SW480 (cell line): ENCODE measurements at places on chromosomes 3 and 15.

DNA sequence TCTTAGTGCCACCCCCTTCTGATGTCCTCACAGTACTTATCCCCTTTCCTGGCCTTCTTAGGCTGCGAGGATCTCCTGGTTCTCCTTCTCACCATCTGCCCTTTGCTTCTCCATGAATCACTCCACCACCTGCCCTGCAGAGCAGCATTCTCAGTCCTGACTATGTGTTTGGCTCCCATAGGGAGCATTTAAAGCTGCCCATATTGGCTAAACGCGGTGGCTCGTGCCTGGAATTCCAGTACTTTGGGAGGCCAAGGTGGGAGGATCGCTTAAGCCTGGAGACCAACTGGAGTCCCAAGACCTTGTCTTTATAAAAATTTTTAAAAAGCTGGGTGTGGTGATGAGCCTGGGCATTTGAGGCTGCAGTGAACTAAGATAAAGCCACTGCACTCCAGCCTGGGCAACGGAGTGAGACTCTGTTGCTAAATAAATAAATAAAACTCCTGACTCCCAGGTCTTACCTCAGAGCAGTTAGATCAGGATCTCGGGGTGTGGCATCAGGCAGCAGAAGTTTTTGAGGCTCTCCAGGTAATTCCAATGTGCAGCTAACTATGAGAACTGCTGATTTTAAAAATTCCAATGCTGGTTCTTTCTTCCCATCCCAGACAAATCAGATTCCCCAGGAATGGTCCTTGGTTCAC, 36.2 kb upstream of the TLE3 start:
- DNase-seq = no peak

DNA sequence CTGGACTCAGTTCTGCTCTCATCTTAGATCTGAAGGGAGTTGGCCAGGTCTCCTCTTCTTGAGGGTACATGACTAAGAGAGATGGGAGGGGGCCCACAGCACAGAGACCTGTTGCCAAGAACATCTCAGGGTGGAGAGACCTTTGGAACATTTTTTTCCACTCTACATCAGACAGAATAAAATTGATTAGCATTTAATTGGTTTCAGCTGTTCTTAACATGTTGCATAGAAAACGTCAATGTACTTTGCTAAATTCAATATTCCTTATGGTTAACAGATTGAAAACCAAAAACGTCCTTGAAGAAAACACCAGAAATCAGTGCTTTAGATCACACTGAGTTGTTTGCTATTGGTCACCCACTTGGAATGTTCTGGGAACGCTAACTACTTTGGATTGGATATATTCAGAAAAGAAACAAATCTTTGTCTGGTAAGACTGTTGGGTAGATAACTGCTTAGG, 36.4 kb upstream of the FSTL1 start:
- DNase-seq = no peak

- no peak for DNase-seq
Measured at GRCh38 chr15:62135532-62136134, 29.5 kb downstream of the C2CD4B start.

GRCh38 chr15:87744815-87745214, 511.7 kb downstream of the NTRK3 start:
- DNase-seq = no peak

- peak; percentile 90 for DNase-seq
Measured at GRCh38 chr15:84653910-84654688, at the start of gene WDR73. TSS of gene WDR73 (minus strand) at chr15:84654283. CDS start at chr15:84654274, 9 bp downstream.

DNA sequence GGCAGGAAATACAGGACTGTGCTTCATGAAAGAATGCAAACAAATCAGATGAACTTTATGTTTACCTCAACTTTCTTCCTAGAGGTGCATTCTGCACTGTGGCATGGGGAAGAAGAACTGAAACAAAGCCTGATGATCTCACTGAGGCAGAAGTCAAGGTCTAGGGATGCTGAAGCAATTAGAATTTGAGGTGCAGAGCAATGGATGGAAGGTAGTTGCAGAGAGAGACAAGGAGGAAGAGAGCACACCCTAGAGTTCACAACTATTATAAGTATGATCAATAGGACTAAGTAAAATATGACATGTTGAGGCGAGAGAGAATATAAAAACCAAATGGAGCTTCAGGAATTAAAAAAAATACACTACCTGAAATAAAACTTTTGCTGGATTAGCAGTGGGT, 420.1 kb downstream of the EDEM1 start:
- no peak for DNase-seq

GRCh38 chr3:11136830-11137626, 17.3 kb upstream of the HRH1 start:
- DNase-seq = peak; percentile 87

DNA sequence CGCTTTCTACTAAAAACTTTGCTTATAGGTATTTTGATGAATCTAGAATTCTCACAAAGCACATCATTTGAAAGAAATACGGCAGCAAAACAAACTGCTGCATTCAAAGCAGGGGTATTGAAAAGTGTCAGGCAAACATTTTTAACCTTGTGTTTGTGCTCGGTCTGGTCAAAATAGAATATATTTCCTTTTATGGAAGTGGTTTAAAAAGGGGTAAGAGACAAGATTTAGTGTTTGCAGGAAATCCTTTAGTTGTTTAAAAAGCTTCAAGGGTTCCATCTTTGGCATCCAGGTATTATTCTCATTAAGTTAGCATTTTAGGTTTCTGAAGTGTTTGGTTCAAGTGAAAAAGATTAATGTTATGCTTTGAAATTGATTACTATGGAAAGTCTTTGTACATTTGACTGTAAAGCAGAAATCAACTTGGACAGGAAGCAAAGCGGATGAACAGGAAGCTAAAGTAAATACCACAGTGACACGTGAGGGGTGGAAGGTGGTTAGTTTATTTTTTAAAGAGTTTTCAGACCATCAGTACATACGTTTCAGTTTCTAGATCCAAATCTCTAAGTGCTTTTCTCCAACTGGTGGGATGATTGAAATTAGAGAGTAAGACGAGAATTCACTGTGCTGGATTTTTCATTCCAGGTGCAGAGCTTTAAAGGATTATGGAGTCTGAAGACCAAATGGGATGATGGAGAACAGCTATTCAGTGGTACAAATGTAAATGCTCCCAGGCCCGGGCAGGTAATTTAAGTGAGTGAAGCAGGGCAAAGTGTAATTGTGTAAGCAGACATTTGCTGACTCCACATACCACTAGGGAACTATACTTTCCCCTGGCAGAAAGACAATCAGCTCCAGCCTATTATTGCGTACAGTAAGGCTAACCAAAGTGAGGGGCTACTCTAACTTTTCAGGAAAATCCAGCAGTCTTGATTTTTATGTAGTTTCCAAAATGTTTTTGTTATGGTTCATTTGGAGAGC, 341.8 kb upstream of the TBL1XR1 start:
- DNase-seq = no peak

DNA sequence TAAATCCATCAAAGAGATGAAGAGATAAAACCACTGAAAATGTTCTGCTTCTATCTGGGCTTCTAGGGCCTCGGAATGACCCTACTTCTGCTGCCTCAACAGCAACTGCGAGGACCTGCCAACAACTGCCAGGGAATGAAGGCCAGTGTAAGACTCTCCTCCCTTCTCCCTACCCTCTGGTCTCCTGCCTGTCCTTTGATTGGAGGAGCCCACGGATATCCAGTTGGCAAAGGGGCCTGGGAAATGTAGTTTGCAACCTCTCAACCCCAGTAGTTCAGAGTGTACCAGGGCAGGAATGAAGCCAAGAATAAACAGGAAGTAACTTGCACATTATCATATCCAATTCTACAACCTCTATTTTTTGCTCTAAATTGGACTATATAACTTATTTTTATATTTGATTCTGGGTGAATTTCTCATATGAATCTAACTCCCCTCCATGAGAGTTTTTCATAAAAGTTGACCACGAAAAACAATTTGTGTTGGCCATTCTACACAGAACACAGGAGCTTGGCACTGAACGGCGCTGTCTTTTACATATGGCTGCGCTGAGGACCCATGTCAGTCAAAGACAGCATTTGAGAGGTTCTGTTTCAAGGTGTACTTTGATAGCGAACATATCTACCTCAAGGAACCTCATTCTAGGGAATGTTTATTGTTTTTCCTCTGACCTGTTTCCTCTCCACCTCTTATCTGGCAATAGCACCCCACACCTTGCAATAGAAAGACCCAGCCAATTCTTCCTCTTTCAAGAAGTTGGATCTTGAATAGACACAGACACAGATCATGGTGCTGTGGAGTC, 91.1 kb upstream of the RNF7 start:
- DNase-seq = peak; percentile 78

- DNase-seq = no peak
Measured at GRCh38 chr15:46297766-46298165, 662.9 kb downstream of the SQOR start.

DNA sequence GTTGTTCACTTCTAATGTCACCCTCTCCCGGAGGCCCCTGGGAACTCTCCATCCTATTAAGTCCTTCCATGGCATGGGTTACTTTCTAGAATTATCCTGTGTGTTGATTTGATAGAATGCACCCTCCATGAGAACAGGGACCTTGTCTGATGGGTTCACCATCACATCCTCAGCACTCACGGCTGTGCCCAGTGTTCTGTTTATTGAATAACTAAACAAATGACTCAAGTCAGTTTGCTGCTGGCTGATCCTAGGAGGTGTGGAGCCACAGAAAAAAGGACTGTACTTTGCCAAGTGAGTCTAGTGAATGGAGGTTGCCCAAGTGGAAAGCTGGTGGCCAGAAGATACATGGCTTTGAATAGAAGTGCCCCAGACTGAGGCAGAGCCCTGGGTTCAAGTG, 48.5 kb upstream of the RAB6B start:
- no peak for DNase-seq

DNA sequence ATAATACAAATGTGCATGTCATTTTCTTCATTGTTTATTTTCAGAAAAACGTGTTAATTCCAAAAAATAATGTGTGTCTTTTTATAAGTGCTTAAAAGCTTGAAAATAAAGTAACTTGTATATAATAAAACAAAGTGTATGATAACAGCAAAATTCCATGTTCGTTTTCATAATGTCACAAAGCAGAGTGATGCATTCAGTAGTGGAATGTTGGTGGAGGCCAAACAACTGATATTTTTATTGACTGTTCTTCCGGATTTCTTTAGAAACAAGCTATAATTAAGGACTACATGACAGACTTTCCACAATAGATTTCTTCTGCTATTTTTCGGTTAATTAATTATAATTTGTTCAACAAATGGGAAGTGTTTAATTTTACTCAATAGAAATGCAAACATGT, 412.7 kb downstream of the GABRG3 start:
- no peak for DNase-seq

- DNase-seq = peak; percentile 72
Measured at GRCh38 chr3:141441381-141442364, 45.2 kb upstream of the RASA2 start.

DNA sequence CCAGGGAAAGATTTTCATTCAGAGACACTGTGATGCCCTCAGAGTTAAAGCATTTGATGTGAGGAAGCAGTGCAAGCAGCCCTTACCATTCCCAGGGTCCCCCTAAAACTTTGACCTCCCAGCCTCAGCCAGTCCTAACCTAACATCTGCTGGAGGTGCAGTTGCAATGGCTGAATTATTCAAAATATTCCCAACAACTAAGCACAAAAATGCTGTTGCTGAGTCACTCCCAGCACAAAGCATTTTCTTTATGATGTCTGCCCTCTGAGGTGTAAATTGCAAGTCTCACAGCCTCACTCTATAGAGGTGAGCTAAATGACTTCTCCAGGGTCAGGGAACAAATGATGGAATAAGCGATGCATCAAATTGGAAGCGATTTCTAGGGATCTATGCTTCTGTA, 6.4 kb upstream of the REC114 start:
- no peak for DNase-seq

GRCh38 chr3:194273743-194274310, 77.3 kb downstream of the CPN2 start:
- no peak for DNase-seq

GRCh38 chr3:165523801-165524200, 313.4 kb downstream of the BCHE start:
- no peak for DNase-seq

DNA sequence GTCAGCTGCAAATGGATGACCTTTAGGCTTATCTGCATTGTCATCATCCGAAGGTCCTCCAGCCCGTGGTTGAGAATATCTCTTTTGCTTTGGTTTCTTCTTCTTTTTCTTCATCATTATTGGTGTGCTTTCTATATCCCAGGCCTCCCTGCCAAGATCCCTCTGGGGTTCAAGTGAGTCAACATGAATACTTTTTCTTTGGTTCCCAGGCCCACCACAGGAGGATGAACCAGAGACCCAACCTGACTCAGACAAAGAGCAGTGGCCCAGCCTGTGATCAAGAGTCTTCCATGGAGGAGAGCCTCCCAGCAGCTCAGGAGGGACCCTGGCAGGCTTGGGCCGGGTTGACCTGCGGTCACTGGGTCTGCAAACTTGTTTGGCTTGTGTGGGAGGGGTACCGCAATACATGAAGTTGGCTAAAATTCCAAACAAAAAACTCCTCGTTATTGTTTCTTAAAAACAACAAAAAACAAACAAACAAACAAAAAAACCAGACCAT, 104.2 kb downstream of the MAP4 start:
- DNase-seq = no peak

DNA sequence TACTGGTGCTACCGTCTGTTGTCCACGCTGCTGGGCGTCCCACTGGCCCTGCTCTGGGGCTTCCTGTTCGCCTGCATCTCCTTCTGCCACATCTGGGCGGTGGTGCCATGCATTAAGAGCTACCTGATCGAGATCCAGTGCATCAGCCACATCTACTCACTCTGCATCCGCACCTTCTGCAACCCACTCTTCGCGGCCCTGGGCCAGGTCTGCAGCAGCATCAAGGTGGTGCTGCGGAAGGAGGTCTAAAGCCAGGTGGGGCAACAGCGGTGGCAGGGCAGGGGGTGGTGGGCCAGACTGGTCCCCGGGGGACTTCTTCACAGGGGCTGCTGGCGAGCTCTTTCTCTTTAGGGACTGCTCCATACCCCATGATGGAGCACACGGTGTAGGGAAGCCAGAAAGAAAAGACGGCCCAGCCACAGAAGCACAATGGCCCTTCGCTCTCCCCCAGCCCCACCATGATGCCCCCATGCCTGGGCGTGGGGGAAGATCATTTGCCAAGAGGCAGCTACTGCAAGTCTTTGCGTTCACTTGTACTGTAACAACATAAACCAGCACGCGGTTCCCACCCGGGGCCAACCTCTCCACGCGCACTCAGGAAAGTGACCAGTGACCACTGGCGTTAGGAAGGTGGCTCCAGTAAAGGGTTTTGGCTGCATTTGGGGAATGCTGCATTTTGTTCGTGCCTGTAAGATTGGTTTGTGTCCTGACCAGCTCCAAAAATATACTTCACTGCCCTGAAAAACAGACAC, 12.2 kb downstream of the CAV3 start:
- no peak for DNase-seq

- DNase-seq = peak; percentile 16
Measured at GRCh38 chr3:10223676-10224639, 24.3 kb upstream of the TATDN2 start.
